ENCODE measurements at places on chromosomes 7 and 10.
A peak's percentile ranks its signal among the peaks of the same experiment; 100 is the strongest.

DNA sequence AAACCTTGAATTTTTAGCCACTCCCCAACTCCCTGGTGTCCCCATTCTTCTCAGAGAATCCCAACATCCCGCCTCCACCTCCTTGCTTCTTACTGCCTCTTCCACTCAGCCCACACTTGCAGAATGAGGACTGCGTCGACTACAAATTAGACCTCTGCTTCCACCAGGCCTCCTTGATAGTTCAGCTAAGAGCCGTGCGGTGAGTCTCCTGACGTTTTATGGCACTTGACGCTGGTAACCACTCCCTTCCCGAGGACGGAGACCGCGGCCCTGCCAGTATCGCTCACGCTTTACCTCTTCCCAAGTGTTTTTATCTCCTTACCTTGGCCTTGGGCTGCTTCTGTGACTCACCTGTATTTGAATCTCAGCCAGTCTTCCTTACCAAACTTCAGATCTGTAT, 31.1 kb downstream of the RBM17 start:
- peaks cover 13% of the 10 kb centered on the region for H3K36me3 ChIP-seq
- DNase-seq = no peak
- H3K27me3 ChIP-seq = no peaks in the 10 kb centered on the region
- peaks cover 32% of the 10 kb centered on the region for H3K4me1 ChIP-seq
- no peak overlapping the region for H3K4me3 ChIP-seq

DNA sequence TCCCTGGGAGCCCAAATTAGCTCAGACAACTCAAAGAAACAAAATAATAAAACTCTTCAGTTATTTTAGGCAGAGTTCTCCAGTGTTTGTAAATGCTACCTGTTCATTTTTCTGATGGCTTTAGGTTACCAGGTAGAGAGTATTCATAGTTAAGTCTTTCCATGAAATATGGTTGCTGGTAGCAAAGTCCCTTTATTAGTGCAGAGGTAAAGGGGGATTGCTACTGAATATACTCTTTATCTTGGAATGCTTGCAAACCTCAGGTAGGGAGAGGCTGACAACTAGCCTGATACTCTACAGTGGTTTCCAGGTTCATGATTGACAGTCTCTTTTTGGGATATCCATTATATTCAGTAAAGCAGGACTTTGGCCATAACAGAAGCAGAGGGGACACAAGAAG, 6.5 kb downstream of the TAX1BP1 start:
- peaks cover 24% of the 10 kb centered on the region for H3K36me3 ChIP-seq
- H3K27ac ChIP-seq = peak overlapping the region; percentile 19
- no peak for DNase-seq
- no peaks in the 10 kb centered on the region for H3K27me3 ChIP-seq
- H3K4me3 ChIP-seq = no peak overlapping the region

DNA sequence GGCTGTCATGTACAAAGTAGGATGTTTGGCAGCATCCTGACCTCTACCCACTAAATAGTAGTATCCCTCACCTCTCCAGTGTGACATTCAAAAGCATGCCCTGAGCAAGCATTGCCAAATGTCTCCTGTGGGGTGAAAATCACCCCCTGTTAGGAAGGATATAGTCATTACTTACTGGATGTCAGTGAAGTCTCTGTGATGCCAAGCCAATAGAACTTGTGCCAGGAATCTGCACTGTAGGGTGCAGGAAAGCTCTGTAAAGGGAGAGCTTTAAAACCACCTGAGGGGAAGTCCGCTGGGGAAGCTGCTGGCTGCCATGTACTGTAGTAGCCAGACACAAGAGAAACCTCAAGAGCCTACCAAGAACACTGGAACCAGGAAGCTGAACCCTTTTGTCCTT, 170.7 kb upstream of the DKK1 start:
- no peak overlapping the region for H3K4me3 ChIP-seq
- DNase-seq = no peak
- H3K27me3 ChIP-seq = no peaks in the 10 kb centered on the region
- H3K36me3 ChIP-seq = no peaks in the 10 kb centered on the region

- peaks cover 55% of the 10 kb centered on the region for H3K36me3 ChIP-seq
- no peaks in the 10 kb centered on the region for H3K27me3 ChIP-seq
- no peak for DNase-seq
- peaks cover 24% of the 10 kb centered on the region for H3K4me1 ChIP-seq
Measured at GRCh38 chr10:100158044-100158805, 27.6 kb downstream of the ERLIN1 start.

DNA sequence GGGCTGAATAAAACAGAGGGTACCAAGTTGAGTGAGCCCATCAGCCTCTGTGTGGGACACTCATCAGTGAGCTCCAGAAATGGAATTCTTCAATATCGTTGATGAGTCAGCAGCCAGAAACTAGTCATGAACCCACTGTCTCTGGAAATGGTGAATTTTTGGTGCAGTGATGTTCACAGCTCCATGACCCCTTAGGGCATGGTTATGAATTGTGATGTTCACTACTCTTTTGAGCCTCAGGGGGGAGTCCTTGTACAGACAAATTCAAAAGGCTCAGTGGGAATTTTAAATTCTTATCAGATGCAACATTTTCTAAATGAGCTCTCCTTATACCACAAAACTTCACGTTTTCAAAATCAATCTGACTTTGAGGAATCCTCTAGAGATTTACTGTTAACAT, 335.7 kb downstream of the PHTF2 start:
- no peaks in the 10 kb centered on the region for H3K36me3 ChIP-seq
- H3K4me3 ChIP-seq = no peak overlapping the region
- H3K27me3 ChIP-seq = peaks cover 2% of the 10 kb centered on the region
- H3K27ac ChIP-seq = no peak overlapping the region
- no peaks in the 10 kb centered on the region for H3K4me1 ChIP-seq

DNA sequence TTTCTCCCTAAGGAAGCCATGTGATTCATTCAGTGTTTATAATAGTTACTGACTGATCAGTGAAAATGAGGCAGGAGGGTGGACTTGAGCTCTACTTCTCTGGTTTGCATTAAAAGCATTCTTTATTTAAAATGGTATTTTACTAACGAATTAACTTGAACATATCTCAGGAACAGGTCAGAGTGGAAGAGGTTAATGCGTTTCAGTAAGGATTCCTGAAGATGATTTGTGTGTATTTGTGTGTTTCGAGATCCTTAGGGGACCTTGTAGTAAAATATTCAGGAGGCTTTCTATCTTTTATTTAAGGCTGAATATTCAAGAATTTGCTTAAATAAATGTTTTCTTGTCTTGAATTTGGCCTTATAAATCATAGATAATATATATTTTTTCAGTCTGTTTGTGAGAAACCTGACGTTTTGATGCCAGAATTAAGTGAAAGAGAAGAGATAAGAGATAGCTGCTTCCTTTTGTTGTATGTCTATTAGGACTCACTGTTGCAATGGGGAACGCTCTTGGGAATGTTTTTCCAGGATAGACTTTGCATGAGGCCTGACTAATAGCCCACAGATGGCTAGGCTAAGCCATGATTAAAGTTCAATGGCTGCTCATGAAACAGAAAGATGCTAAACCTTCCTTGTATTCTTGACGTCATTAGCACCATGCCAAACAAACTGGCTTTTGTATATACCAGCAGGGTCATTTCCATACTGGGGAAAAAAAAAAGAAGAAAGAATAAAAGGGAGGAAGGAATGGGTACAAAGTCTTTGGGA, 93.8 kb upstream of the MTPN start:
- no peak for DNase-seq
- no peak overlapping the region for H3K27ac ChIP-seq
- no peaks in the 10 kb centered on the region for H3K27me3 ChIP-seq
- H3K4me3 ChIP-seq = no peak overlapping the region
- peaks cover 3% of the 10 kb centered on the region for H3K4me1 ChIP-seq

DNA sequence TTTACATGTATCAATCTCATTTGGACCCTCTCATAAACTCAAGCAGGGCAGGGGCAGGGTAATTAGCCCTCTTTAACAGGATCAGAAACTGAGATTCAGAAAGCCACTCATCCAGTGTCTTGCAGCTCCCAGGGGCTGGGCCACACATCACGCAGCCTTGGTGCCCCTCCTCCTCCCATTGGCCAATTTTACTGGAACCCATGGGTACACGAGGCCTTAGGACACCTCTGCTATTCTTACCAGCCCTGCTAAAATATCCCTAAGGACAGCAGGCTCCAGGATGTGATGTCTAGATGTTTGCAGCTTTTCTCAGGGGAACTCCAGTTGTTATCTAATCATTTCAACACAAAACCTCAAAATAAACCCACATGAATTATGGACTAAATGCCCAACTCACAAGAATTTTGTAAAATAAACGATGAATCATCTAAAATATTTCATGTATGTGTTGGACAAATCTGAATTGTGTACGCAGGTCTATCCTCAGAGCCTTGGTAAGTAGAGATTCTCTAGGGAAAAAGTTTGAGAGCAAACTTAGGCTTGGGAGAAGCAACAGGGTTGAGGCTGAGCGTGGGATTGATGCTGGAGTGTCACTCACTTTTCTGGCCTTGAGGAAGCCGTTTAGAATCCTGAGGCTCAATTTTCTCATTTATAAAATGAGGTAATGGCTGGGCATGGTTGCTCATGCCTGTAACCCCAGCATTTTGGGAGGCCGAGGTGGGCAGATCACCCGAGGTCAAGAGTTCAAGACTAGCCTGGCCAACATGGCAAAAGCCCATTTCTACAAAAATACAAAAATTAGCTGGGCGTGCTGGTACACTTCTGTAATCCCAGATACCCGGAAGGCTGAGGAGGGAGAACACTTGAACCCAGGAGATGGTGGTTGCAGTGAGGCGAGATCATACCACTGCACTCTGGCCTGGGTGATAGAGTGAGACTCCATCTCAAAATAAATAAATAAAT, 69.7 kb upstream of the TNS3 start:
- no peaks in the 10 kb centered on the region for H3K4me1 ChIP-seq
- no peaks in the 10 kb centered on the region for H3K36me3 ChIP-seq
- no peak overlapping the region for H3K27ac ChIP-seq
- DNase-seq = no peak
- no peaks in the 10 kb centered on the region for H3K27me3 ChIP-seq

GRCh38 chr7:46145412-46145811, 224.3 kb upstream of the IGFBP3 start:
- no peak overlapping the region for H3K4me3 ChIP-seq
- H3K36me3 ChIP-seq = no peaks in the 10 kb centered on the region
- H3K27ac ChIP-seq = no peak overlapping the region
- DNase-seq = no peak

GRCh38 chr10:59173414-59173813, 3.0 kb upstream of the PHYHIPL start:
- no peak overlapping the region for H3K4me3 ChIP-seq
- H3K27ac ChIP-seq = no peak overlapping the region
- no peak for DNase-seq
- H3K27me3 ChIP-seq = peaks cover 12% of the 10 kb centered on the region
- peaks cover 2% of the 10 kb centered on the region for H3K36me3 ChIP-seq
- no peaks in the 10 kb centered on the region for H3K4me1 ChIP-seq

DNA sequence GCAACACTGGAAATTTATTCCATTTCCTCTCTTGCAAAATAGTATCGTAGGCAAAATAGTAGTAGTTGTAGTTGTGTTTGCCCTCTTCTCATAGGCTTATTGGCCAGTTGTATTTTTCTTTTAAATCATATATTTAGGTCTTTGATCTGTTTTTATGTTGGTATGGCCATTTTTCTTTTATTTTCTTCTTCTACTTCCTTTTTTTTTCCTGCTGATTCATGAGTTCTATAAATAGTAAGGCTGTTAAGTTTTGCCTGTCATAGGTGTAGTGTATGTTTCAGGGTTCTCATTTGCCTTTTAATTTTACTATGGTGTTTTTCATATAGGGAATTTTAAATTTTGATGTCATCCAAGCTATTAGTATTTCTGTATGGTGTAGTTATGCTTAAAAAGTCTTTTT, 25.4 kb upstream of the MRC1 start:
- H3K4me1 ChIP-seq = no peaks in the 10 kb centered on the region
- H3K27me3 ChIP-seq = peaks cover 1% of the 10 kb centered on the region
- H3K4me3 ChIP-seq = no peak overlapping the region
- no peak overlapping the region for H3K27ac ChIP-seq
- DNase-seq = no peak
- H3K36me3 ChIP-seq = no peaks in the 10 kb centered on the region

- H3K36me3 ChIP-seq = no peaks in the 10 kb centered on the region
- no peak for DNase-seq
- no peak overlapping the region for H3K27ac ChIP-seq
- no peak overlapping the region for H3K4me3 ChIP-seq
- no peaks in the 10 kb centered on the region for H3K4me1 ChIP-seq
Measured at GRCh38 chr7:81014266-81014665, 95.4 kb upstream of the SEMA3C start.

DNA sequence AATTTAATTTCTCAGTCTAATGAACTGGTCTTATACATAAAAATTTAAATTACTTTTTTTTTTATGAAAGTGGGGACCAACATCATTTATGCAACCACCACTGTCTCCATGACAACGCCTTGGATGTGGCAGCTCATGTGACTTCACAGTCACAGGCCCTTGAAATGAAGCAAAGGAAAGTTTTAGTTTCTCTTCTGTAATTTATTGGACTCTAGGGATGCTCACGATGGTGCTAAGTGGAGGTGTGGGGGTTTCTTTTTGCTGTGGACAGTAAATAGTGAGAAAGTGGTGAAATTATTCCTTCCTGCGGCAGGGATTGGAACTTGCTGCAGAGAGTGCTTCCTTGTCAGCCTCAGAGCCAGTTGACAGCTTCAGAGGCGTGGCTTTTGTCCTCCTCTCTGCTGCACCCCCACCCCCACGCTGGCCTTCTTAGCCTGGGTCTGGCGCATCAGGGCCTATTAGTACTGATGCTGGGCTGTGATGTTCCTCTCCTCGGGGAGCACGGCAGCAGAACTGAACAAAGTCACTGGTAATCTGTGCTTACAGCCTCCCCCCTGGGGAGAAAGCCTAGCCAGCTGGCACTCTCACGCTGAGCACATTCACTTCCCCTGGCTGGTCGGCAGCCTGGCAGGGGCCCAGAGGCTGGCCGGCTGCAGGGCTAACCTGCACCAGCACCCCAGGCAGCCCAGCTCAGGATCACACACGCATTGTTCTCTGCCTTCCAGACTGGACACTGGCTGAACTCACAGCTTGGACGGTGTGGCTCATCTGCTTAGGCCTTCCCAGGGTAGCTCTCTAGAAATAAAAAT, 517.5 kb upstream of the GALNT17 start:
- H3K27ac ChIP-seq = no peak overlapping the region
- no peaks in the 10 kb centered on the region for H3K36me3 ChIP-seq
- H3K27me3 ChIP-seq = peaks cover 4% of the 10 kb centered on the region
- DNase-seq = no peak

GRCh38 chr10:105068497-105068896, 427.4 kb downstream of the SORCS3 start:
- no peak for DNase-seq
- H3K4me3 ChIP-seq = no peak overlapping the region
- H3K36me3 ChIP-seq = no peaks in the 10 kb centered on the region
- H3K4me1 ChIP-seq = no peaks in the 10 kb centered on the region
- no peak overlapping the region for H3K27ac ChIP-seq
- H3K27me3 ChIP-seq = no peaks in the 10 kb centered on the region

- no peaks in the 10 kb centered on the region for H3K36me3 ChIP-seq
- no peak overlapping the region for H3K4me3 ChIP-seq
- H3K27me3 ChIP-seq = no peaks in the 10 kb centered on the region
- no peaks in the 10 kb centered on the region for H3K4me1 ChIP-seq
- H3K27ac ChIP-seq = no peak overlapping the region
- no peak for DNase-seq
Measured at GRCh38 chr7:88328787-88329186, 22.1 kb upstream of the STEAP4 start.
